Spleen (tissue), 13 donors: ENCODE measurements at places on chromosomes 4 and X. TPM values are rescaled to one million over a fixed set of nuclear protein-coding genes. Genes with fewer than 3 reads are reported as not detected.

- no peak overlapping the region for H3K4me3 ChIP-seq
- H3K27ac ChIP-seq: no peak overlapping the region
- H3K4me1 ChIP-seq: no peaks in the 10 kb centered on the region
- no peaks in the 10 kb centered on the region for H3K27me3 ChIP-seq
- DNase-seq: no peak
Measured at GRCh38 chr4:4658052-4658451, 116.2 kb upstream of the STX18 start.

UGT2A1 gene
- polyA plus RNA-seq: not detected

DNA sequence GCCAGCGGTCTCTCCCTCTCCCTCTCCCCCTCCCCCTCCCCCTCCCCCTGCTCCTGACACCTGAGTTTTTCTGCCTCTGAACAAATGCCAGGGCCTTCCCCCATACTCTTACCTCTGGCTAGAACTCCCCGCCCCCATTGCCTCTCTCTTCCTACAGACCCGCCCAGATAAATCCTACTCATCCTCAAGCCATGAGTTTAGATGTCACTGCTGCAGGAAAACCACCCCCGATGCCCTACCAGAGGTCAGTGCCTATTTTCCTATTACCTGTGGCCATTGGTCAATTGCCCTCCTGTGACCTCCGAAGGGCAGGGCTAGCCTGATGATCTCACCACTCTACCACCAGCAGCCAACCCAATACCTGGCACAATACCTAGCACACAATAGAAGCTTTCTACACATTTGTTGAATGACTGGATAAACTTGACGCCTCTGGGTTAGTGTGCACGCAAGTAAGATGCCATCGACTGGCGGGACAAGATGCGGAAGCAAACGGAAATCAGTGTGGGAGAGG lies 43.7 kb downstream of the SLC2A9 start:
- no peak overlapping the region for H3K27ac ChIP-seq
- no peaks in the 10 kb centered on the region for H3K36me3 ChIP-seq
- H3K4me3 ChIP-seq: no peak overlapping the region
- no peak for DNase-seq
- H3K4me1 ChIP-seq: no peaks in the 10 kb centered on the region
- H3K27me3 ChIP-seq: no peaks in the 10 kb centered on the region

GRCh38 chrX:6311540-6311939 lies 82.9 kb upstream of the NLGN4X start:
- H3K27ac ChIP-seq: no peak overlapping the region
- no peaks in the 10 kb centered on the region for H3K4me1 ChIP-seq
- no peaks in the 10 kb centered on the region for H3K27me3 ChIP-seq
- H3K4me3 ChIP-seq: no peak overlapping the region
- DNase-seq: no peak
- H3K36me3 ChIP-seq: no peaks in the 10 kb centered on the region

GRCh38 chrX:53294024-53294648 lies 12.8 kb upstream of the IQSEC2 start:
- no peak for DNase-seq
- no peaks in the 10 kb centered on the region for H3K36me3 ChIP-seq
- no peak overlapping the region for H3K27ac ChIP-seq
- no peak overlapping the region for H3K4me3 ChIP-seq
- H3K4me1 ChIP-seq: no peaks in the 10 kb centered on the region
- H3K27me3 ChIP-seq: no peaks in the 10 kb centered on the region

- no peak overlapping the region for H3K4me3 ChIP-seq
- no peak overlapping the region for H3K27ac ChIP-seq
- DNase-seq: no peak
Measured at GRCh38 chr4:1783015-1783414, 10.1 kb upstream of the FGFR3 start.

ASB12 gene
- polyA plus RNA-seq: 0.19 TPM

- H3K4me3 ChIP-seq: no peak overlapping the region
- H3K4me1 ChIP-seq: no peaks in the 10 kb centered on the region
- no peak for DNase-seq
- no peak overlapping the region for H3K27ac ChIP-seq
Measured at GRCh38 chr4:141255016-141255415, 34.3 kb downstream of the ZNF330 start.

DNA sequence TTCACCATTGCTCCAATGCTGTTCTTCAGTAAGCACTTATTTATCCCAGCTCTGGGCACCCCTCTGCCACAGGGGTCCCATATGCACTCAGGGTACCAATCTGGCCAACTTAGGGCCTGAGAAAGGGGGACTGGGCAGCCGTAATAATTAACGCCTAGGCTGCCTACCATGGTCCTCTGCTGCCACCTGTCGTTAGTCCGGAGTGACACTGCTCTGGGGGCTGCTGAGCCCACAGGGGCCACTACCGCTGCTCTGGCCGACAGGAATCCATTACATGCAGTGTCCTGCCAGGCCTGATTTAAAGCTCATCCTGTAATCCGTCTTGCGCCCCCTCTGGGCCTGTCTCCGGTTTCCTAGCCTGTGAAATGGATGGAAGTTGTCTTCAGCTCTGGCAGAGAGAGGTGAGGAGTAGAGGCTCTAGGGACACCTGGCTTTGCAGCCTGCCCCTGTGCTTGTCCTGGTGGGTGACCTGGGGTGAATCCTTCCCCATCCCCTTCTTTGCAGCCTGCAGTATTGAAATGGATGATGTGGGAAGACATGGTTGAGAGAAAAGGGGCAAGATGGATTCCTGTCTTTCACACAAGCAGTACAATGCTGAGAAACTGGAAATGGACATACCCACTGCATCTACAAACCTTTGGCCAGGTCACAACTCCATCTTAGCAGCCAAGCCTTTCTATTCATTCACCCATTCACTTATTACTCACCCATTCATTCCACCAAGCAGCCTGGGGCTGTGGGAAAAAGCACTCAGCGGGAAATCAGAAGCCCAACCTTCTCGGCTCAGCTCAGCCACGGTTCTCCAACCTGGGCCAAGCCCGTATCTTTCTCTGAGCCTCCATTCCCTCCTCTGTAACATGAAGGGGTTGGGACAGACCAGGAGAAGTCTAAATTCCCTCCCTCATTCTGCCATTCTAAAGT lies 116.3 kb upstream of the NALF2 start:
- H3K4me3 ChIP-seq: no peak overlapping the region
- no peaks in the 10 kb centered on the region for H3K4me1 ChIP-seq
- H3K36me3 ChIP-seq: no peaks in the 10 kb centered on the region
- no peak overlapping the region for H3K27ac ChIP-seq

DNA sequence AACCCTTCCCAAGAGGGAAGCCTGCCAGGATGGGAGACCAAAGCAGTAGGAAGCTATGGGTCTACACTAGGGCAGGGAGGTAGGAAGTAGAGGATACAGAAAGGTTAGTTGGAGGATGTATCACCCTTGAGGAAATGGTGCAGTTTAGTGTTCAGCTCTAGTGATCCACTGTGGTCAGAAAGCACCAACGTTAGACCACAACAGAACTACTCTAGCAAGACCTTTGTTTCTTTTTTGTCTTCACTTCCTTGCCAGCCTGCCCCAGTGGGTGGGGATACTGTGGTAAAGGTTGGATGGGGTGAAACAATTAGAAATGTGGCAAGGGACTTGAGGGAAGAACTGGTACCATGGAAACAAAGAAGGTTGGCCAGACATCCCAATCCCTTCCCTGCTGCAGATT lies 83.3 kb downstream of the DDIT4L start:
- H3K27ac ChIP-seq: no peak overlapping the region
- no peaks in the 10 kb centered on the region for H3K27me3 ChIP-seq
- no peak overlapping the region for H3K4me3 ChIP-seq
- H3K4me1 ChIP-seq: peaks cover 13% of the 10 kb centered on the region

- peak overlapping the region; percentile 84 for H3K27ac ChIP-seq
- H3K4me1 ChIP-seq: peaks cover 20% of the 10 kb centered on the region
- H3K27me3 ChIP-seq: no peaks in the 10 kb centered on the region
- no peak for DNase-seq
- no peaks in the 10 kb centered on the region for H3K36me3 ChIP-seq
Measured at GRCh38 chr4:145937971-145938611, 532 bp downstream of the ZNF827 start.

CTAG1B gene
- not detected for polyA plus RNA-seq

- H3K4me1 ChIP-seq: no peaks in the 10 kb centered on the region
- H3K36me3 ChIP-seq: no peaks in the 10 kb centered on the region
- no peak overlapping the region for H3K27ac ChIP-seq
- H3K4me3 ChIP-seq: no peak overlapping the region
Measured at GRCh38 chr4:106423791-106424190, 55.2 kb upstream of the GIMD1 start.

- no peaks in the 10 kb centered on the region for H3K27me3 ChIP-seq
- H3K4me3 ChIP-seq: no peak overlapping the region
- H3K27ac ChIP-seq: no peak overlapping the region
- no peak for DNase-seq
Measured at GRCh38 chrX:115679460-115679859, 118.5 kb downstream of the PLS3 start.

- H3K4me3 ChIP-seq: no peak overlapping the region
- no peaks in the 10 kb centered on the region for H3K4me1 ChIP-seq
- H3K27ac ChIP-seq: no peak overlapping the region
- no peaks in the 10 kb centered on the region for H3K36me3 ChIP-seq
- no peaks in the 10 kb centered on the region for H3K27me3 ChIP-seq
Measured at GRCh38 chr4:123477711-123478209, 81.2 kb downstream of the SPRY1 start.

DNA sequence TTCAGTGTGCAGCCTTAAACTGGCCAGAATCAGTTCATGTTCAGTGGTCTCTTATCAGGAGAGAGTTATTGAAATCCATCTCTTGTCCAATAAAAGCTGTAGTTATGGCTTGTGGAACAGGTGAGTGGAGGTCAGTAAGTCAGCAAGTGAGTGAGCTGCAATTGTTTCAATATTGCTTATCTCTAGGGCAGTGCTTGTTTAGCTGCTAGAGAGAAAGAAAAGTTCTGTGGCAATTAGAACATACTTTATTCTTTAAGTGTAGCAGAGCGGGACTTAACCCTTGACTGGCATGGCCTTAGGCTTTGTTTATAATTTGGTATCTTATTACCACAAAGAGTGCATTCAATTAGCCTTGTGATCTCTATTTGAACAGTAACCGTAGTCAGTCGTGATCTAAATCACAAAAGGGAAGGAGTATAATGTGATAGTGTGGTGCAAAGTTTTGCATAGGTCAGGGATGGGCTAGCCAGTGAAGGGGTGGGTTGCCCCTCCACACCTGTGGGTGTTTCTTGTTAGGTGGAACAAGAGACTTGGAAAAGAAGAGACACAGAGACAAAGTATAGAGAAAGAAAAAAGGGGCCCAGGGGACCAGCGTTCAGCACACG lies 6.9 kb upstream of the ETDC start:
- DNase-seq: no peak
- H3K36me3 ChIP-seq: no peaks in the 10 kb centered on the region
- no peaks in the 10 kb centered on the region for H3K27me3 ChIP-seq
- no peak overlapping the region for H3K27ac ChIP-seq

GRCh38 chr4:142615324-142615665 lies 230.8 kb downstream of the INPP4B start:
- H3K4me3 ChIP-seq: no peak overlapping the region
- no peak for DNase-seq

- peak overlapping the region; percentile 95 for H3K4me3 ChIP-seq
- no peaks in the 10 kb centered on the region for H3K27me3 ChIP-seq
- peak; percentile 91 for DNase-seq
- H3K4me1 ChIP-seq: peaks cover 75% of the 10 kb centered on the region
- H3K36me3 ChIP-seq: no peaks in the 10 kb centered on the region
Measured at GRCh38 chr4:16226816-16227461, 668 bp upstream of the TAPT1 start.
